HuH-7.5 (cell line): ENCODE measurements at places on chromosomes 1 and 21.

GRCh38 chr1:217469983-217470382 lies 160.9 kb downstream of the GPATCH2 start:
- DNase-seq = no peak

DNA sequence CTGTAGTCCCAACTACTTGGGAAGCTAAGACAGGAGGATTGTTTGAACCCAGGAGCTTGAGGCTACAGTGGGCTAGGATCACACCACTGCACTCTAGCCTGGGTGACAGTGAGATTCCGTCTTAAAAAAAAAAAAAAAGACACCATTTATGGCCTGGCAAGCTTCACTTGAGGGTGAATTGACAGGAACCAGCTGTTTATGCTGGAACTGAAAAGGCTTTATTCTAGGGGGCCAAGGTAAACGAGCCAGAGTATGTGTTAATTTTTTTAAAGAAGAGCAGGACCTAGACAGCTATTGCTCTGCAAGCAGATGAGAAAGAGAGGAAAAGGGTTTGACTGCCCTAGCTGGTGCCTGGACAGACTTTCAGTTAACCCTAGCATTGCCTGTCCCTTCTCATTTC lies 37.0 kb downstream of the S100A6 start:
- DNase-seq = no peak

DNA sequence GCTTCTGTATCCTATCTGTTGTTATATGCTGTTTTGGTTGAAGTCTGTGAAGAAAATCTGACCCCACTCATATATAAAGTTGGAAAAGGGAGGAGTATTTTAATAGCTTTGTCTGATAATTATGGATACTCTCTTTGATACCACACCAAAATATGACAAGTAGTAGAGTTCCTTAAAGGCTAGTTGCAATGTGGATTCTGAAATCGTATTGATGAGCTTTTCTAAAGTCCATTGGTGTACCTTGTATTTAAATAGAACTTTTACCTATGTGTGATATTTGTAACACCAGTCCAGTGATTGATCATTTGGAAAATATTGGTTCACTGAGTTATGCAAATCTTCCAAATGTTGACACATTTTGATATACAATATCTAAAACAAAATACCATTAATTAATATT lies 7.7 kb downstream of the GAS5 start:
- no peak for DNase-seq

DNA sequence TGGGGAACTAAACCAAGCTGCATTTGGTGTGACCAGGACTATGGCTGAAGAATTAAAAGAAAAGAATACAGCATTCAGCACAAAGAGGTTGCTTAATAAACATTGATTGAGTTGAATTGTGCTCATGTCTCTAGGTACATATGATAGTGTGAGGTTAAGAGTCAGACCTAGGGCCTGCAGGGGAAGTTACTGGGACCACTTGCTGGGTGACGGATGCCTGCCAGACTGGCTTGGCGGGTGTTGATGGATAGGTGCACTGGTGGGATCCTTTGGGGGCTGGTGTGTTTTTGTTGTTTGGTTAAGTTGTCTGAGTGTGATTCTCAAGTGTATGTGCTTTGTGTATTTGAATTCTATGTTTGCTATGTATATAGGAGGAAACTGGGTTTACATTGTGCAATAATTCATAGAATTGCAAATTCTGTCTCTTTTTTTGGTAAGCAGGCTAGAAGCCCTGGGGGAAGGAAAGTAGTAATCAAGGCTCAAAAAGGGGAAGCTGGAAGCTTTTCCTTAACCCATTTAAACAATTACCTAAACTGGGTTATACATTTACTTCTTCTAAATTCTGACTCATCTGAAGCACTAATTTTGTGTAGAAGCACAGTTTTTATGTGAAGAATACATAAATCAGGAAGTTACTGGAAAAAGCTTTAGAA lies 1.8 kb downstream of the CD101 start:
- DNase-seq = no peak

DNA sequence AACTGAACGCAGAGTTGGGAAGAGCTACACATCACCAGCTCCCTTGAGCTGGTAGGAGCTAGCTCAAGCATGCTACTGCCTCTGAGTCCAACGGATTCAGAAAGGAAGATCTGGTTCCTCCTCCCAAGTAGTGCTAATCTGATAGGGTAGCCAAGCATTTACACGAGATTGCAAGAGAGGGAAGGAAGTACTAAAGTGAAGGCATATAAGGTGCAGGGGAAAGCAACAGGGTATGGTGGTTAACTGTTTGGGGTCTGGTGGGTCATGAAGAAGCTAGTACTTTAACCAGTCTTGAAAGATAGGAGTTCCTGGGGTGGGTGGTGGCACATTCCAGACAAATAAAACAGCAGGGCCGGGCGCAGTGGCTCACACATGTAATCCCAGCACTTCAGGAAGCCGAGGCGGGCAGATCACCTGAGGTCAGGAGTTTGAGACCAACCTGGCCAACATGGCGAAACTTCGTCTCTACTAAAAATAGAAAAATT lies 20.2 kb upstream of the ZNF436 start:
- no peak for DNase-seq

- no peak for DNase-seq
Measured at GRCh38 chr1:67572594-67573221, 112.3 kb upstream of the GADD45A start.

- no peak for DNase-seq
Measured at GRCh38 chr1:56434740-56435139, 144.6 kb downstream of the PLPP3 start.

DNA sequence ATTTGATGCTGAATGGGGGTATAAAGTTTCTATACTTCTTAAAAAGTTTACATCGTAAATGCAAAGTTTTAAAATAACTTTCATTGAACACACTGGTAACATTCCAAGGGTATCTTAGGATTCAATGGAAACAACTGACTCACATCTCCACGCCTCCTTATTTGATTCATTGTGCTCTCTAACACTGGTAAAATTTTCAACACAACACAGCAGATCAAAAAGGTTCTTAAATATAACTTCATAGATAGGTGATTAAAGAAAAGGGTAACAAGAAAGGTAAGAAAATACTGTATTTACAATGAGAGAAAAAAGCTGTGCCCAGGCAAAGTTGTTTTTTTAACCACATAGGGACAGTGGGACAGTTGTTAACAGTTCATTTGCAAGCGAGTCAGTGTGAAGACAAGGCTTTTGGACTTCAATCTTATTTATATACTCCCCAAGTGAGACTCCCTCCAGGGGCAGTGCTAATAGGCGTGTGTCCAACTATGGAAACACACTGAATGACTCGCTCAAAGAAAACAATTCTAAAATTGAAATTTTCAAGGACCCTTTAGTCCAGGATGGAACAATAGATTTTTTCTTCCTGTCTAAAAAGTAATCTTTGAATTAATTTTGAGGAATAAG lies 140.5 kb downstream of the TIAM1 start:
- DNase-seq = no peak

DNA sequence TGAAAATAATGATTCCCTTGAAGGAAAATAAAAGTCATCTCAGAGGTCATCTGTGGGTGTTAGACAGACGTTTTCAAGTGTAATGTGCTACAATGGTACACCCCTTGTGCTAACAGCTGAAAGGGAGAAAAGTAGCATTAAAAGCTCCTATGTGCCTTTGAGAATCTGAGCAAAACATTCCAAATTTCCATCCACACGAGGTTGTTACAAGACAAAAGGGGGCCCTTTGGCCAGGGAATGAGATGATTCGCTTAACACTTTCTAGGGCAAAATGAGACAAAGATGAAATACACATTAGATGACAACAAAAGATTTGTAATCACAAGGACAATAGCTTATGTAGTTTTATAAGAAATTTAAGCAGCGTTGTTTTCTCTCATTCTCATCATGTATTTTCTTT lies 303.6 kb downstream of the LMX1A start:
- no peak for DNase-seq

DNA sequence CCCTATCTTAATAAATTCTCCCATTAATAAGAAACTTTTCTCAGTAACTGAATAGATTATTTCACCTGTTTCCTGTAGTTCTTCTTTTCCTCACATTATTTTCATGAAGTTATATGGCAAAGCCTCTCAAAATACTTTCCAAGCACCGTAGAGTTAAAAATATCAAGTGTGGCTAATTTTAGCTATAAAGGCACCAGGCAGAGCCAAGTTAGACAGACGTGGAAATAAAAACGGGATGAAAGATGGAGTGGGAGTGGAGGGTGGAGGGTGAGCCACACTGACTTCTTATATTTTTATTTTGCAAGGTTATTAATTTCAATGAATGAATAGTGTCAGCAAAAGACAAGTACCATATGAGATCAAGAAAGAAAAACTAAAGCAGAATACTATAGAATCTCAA lies 71.7 kb downstream of the ENAH start:
- no peak for DNase-seq

DNA sequence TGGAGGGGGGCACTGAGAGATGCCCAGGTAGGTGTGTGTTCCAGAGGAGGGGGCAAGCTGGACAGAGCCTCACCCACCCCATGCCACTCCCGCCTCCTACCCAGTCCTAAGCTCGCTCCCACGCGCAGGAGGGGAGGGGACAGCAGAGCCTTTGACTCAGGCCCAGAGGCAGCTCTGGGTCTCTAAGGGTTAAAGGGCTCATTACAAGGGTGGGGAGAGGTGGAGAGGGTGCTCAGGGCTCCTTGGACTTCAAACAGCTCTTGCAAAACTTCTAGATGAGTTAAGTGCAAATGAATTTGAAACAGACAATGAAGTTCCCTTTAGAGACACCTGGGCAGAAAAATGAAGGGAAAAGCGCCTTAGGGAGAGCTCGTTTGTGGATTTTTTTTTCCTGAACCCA lies 104.2 kb upstream of the CASZ1 start:
- no peak for DNase-seq

- DNase-seq = no peak
Measured at GRCh38 chr21:42291003-42291750, 24.0 kb downstream of the TFF3 start.

DNA sequence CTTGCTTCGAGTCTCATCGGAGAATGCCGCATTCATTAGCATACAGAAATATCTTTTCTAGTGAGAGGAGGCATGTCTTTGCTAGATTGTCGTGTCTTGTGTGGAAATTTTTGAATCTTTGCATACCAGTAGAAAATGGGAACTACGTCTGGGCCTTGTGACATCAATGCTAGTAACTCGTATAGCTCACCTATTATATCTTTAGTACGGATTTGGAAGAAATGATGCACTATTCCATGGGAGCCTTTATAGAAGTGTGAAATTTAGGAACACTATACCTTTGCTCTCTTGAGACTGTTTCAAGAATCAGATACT lies 835 bp downstream of the UHMK1 start:
- no peak for DNase-seq
